Activated T-helper 1 cell treated with anti-CD3 and anti-CD28 coated beads, Interleukin-12 subunit alpha, Interleukin-12 subunit beta, Interleukin-2, Interleukin-4 antibody, amounts not matched to agents 30 ng/mL and 10 ng/mL and 1 ng/mL, durations not matched to agents 14 hours and 24 hours and 36 hours (primary cell): ENCODE measurements at places on chromosomes 2 and 18. TPM values are rescaled to one million over a fixed set of nuclear protein-coding genes. Genes with fewer than 3 reads are reported as not detected.

Gene SETBP1
- total RNA-seq = 36.2 and 42.0 TPM in 2 replicates

- peaks cover 52% of the 10 kb centered on the region for H3K4me1 ChIP-seq
- no peak for DNase-seq
- peak overlapping the region; percentile 98 for H3K27ac ChIP-seq
- H3K27me3 ChIP-seq = no peaks in the 10 kb centered on the region
These were observed 1.4 kb downstream of the PCBP1 start for GRCh38 chr2:70088598-70089219.

Gene GRB14
- not detected in 2 replicates for total RNA-seq

Gene LYG1
- 1.5 and 1.7 TPM in 2 replicates for total RNA-seq

DNA sequence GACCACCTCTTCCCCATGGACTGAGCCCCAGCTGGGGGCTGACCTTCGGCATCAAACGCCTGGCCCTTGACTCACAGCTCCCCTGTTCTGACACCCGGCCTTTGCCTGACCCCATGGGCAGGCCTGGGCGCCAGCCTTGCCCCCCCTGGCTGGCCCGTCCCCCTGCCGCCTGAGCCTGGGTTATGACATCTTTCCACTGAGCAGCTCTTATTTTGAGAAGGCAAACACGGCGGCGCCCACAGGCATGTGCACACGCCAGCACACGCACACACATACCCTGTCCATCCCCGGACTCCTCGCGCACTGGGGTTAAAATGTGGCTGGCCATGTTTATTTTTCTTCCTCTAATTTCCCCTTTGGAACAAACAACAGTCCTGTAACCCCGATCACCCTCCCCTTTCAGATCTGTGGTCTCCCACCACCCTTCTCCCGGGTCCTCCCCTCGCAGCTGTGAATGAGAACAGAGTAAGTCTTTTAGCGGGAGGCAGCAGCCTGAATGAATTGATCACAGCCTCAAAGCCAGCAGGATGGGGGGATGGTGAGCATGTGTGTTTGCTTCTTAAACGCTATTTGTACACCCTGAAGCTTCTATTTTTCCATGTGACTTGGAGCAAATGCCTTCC lies 11.8 kb upstream of the ATOH8 start:
- H3K36me3 ChIP-seq = no peaks in the 10 kb centered on the region
- no peak overlapping the region for H3K27ac ChIP-seq
- H3K4me3 ChIP-seq = no peak overlapping the region
- DNase-seq = no peak
- peaks cover 4% of the 10 kb centered on the region for H3K4me1 ChIP-seq

Gene TIGD1
- 8.4 and 8.9 TPM in 2 replicates for total RNA-seq

Gene CEP192
- total RNA-seq = 31.2 and 32.0 TPM in 2 replicates

- H3K27ac ChIP-seq = no peak overlapping the region
- H3K27me3 ChIP-seq = no peaks in the 10 kb centered on the region
- H3K4me1 ChIP-seq = no peaks in the 10 kb centered on the region
- H3K36me3 ChIP-seq = no peaks in the 10 kb centered on the region
These were observed 334.6 kb upstream of the LYPD1 start for GRCh38 chr2:133004623-133005022.

GRCh38 chr2:73291461-73292315 lies 1.7 kb downstream of the EGR4 start:
- peak overlapping the region; percentile 76 for H3K4me3 ChIP-seq
- no peak for DNase-seq
- H3K4me1 ChIP-seq = peaks cover 14% of the 10 kb centered on the region

- no peak for DNase-seq
- H3K27ac ChIP-seq = peak overlapping the region; percentile 62
- H3K27me3 ChIP-seq = no peaks in the 10 kb centered on the region
- H3K4me1 ChIP-seq = peaks cover 22% of the 10 kb centered on the region
- peaks cover 23% of the 10 kb centered on the region for H3K36me3 ChIP-seq
These were observed 21.0 kb upstream of the ARMC9 start for GRCh38 chr2:231177156-231178025.

DNA sequence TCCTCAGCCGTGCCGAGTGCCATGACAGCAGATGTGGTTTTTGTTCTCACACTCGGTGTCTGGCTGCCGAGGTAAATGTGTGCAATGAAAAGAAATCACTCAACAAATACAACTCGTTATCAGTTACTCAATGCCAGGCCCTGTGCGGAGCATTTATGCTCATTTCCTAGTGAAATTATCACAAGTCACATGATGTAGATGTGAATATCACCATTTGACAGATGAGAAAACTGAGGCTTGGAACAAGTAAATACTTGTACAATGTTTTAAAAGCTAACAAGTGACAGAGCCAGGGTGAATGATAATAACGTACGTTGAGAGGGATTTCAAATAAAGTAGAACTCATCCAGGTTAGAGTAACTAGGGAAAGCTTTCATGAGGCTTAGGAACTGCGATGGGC lies 174.7 kb downstream of the EIPR1 start:
- H3K36me3 ChIP-seq = peaks cover 4% of the 10 kb centered on the region
- H3K27me3 ChIP-seq = no peaks in the 10 kb centered on the region
- peaks cover 3% of the 10 kb centered on the region for H3K4me1 ChIP-seq
- DNase-seq = no peak
- H3K4me3 ChIP-seq = no peak overlapping the region
- H3K27ac ChIP-seq = peak overlapping the region; percentile 19

Gene AGXT
- total RNA-seq = not detected in 2 replicates

DNA sequence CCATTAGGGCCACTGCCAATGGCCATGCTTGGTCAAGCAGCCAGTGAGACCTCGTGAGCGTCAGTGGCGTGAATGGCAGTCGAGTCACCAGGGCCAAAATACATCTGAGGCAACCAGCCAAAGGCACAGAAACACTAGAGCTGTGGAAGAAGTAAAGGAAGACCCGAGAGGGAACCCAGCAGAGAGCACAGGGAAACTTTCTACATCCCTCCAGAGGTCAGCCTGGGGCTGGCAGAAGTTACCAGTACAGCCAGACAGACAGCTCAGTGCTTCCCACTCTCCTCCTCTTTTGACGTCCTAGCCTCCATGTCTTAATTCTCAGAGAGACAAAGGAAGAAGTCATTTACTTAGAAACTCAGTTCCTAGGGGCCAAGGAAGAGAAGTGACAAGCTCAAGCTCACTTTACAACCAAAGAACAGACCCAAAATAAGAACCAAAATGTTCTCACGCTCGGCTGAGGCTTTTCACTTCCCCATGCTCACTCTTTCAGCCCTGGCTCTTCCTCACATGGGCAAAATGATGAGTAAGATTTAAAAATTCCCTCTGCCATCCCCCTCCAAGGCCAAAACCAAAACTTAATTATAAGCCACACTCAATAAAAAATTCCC lies 8.7 kb downstream of the CYRIA start:
- no peak for DNase-seq
- H3K27ac ChIP-seq = no peak overlapping the region
- H3K27me3 ChIP-seq = peaks cover 9% of the 10 kb centered on the region
- H3K36me3 ChIP-seq = no peaks in the 10 kb centered on the region

DNA sequence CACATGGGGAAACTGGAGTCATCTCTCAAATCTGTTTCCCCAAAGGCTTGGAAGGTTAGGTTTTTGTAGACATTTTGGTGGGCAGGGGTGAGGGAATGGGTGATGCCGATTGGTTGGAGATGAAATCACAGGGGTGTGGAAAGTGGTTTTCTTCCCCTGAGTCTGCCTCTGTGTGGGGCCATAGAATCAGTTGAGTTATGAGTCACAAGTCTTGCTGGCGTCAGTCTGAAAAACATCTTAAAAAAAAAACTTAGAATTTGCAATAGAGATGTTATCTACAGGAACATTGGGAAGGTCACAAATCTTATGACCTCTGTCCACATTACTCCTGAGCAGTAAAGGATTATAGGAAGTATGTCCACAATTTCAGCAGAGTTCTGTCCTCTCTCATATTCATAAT lies 314.6 kb downstream of the CNTNAP5 start:
- no peaks in the 10 kb centered on the region for H3K27me3 ChIP-seq
- DNase-seq = no peak
- no peak overlapping the region for H3K27ac ChIP-seq
- no peaks in the 10 kb centered on the region for H3K36me3 ChIP-seq
- no peaks in the 10 kb centered on the region for H3K4me1 ChIP-seq
- H3K4me3 ChIP-seq = no peak overlapping the region

Gene CNNM3
- total RNA-seq = 26.1 and 31.4 TPM in 2 replicates

DNA sequence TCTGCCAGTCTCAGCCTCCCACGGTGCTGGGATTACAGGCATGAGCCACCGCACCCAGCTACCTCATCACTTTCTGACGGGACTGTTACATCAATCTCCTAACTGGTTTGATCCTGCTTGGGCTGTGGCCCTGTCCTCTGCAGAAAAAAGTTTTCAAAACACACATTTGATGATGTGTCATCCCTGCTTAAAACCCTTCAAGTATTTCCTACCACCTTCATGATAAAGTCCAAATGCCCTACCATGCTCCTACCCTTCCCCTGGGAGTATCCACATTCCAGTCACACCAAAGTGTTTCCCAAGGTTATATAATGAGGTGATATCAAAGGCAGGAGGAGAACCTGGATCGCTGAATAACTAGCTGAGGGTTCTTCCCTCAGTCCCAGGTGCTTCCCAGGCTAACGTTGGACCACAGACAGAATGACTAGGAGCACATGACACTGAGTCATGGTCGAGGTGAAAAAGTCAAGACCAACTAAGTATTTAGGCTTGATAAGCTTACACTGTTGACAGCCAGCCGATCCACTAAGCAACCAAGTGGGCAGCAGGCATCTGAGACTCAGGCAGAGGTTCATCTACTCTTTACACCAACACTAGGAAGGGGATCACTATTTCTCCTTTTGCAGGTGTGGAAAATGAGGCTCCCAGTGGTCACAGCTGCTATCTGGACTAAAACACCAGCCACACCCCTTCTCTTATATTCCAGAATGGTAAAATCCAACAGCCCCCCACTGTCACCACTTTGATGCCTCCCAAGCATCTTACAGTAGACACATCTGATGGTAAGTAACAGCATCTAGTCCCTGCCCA lies 31.8 kb downstream of the CYRIA start:
- H3K27me3 ChIP-seq = no peaks in the 10 kb centered on the region
- peaks cover 40% of the 10 kb centered on the region for H3K4me1 ChIP-seq
- H3K36me3 ChIP-seq = no peaks in the 10 kb centered on the region

DNA sequence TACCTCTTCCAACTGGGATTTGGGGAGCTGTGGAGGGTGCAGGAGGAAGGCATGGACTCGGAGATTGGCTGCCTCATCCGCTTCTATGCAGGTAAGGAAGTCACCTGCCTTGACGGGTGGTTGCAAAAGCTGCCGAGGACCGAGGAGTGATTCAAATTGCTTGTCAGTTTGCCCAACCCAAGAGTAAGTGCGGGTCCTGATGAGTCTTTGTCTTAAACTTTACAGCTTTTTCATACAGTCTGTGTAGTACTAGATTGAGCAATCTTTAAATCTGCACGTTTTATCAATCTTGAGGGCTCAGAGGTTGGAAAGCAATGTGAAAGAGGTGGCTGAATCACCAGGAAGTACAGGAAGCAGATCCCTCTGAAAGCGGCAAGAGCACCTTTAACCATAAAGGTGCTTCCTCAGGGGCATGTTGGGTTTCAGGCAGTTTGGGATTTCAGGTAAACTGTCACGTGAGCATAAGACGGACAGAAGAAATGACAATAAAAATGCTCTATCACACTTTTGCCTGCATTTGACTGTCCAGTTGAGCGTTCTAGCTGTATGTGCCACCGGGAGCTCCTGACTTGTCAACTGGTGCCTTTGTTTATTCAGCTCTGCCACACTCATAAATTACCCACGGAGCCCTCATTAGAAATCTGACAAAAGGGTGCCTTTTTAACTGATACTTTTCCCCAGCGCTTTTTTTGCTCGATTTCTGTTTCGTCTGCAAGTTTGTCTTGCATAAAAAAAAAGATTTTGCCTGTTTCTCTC lies 2.0 kb downstream of the PHLPP1 start:
- H3K27me3 ChIP-seq = peaks cover 26% of the 10 kb centered on the region
- peak overlapping the region; percentile 85 for H3K4me3 ChIP-seq
- H3K4me1 ChIP-seq = peaks cover 52% of the 10 kb centered on the region
- peak overlapping the region; percentile 73 for H3K27ac ChIP-seq
- peaks cover 6% of the 10 kb centered on the region for H3K36me3 ChIP-seq

Gene EN1
- not detected in 2 replicates for total RNA-seq

DNA sequence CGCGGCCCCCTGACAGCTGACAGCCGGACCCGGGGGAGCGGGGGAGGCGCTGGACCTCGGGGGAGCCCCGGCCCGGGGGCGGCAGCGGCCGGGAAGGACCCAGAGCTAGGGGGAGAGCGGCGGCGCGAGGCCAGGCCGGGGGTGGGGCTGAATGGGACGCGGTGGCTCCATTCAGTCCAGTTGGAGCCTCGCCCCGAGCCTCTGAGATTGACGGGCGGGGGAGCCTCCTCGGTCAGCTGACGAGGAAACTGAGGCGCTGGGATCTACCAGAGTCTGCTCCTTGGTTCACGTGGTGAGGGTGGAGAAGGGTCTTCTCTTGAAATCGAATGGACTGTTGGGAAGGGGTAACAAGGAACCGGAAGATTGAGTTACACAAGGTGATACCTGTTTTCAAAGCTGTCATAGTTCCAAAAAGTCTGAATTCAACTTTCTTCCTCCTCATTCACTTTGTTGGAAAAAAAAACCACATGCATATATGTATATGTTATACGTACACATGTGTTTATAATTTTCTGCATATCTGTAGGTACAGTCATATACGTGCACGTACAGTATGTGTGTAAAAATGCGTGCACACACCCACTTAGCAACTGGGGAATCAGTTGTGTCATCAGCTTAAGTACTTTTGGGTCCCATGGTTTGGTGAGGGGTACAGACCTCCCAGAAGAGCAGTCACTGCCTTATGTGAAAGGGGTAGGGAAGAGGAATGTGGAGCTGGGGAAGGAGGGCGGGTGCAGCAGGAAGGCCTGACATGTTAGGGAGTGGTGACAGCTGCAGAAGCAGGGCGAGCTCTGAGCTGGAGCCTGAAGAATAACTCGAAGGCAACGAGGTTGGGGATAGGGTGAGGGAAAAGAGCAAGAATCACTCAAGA lies 628 bp downstream of the PPP1R7 start:
- H3K27me3 ChIP-seq = no peaks in the 10 kb centered on the region
- H3K36me3 ChIP-seq = peaks cover 24% of the 10 kb centered on the region
- H3K27ac ChIP-seq = peak overlapping the region; percentile 95
- H3K4me3 ChIP-seq = peak overlapping the region; percentile 95
- no peak for DNase-seq

Gene ABCB11
- total RNA-seq = 0.02 TPM in 1 of 2 replicates, not detected in the other

Gene EPAS1
- 13.7 and 22.9 TPM in 2 replicates for total RNA-seq
